ENCODE measurements at places on chromosomes 4 and X. TPM values are rescaled to one million over a fixed set of nuclear protein-coding genes. Genes with fewer than 3 reads are reported as not detected.

Gene SUPT20HL2
- total RNA-seq, result not detected

Gene MAGEA1
- not detected for total RNA-seq

Gene C4orf17
- total RNA-seq, result not detected

Gene PABPC4L
- total RNA-seq, result 0.26 TPM

Gene RAB41
- total RNA-seq, result not detected

Gene CDS1
- total RNA-seq, result 0.26 TPM

Gene NRK
- total RNA-seq, result 1.1 TPM

Gene MND1
- total RNA-seq, result 0.79 TPM

Data from smooth muscle cell of the pulmonary artery (primary cell).